ENCODE measurements at places on chromosomes 6 and 20.

- DNase-seq = no peak
Observed at GRCh38 chr6:119296036-119297035, 53.2 kb downstream of the MAN1A1 start.

DNA sequence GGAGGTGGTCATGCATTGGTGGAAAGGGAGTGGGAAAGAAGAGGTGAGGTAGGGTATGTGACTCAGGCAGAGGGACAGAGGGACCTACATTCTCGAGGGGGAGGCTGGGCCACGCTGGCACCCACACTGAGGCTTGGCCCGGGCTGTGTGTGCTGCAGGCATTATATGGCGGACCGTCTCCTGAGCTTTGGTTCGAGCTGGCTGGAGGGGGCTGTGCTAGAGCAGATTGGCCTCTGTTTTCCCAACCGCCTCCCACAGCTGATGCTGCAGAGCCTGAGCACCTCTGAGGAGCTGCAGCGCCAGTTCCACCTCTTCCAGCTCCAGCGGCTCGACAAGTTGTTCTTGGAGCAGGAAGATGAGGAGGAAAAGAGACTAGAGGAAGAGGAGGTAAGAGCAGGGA lies 23.4 kb downstream of the DNPH1 start:
- DNase-seq = no peak

GRCh38 chr20:51758978-51759544 lies 9.1 kb downstream of the ATP9A start:
- no peak for DNase-seq

DNA sequence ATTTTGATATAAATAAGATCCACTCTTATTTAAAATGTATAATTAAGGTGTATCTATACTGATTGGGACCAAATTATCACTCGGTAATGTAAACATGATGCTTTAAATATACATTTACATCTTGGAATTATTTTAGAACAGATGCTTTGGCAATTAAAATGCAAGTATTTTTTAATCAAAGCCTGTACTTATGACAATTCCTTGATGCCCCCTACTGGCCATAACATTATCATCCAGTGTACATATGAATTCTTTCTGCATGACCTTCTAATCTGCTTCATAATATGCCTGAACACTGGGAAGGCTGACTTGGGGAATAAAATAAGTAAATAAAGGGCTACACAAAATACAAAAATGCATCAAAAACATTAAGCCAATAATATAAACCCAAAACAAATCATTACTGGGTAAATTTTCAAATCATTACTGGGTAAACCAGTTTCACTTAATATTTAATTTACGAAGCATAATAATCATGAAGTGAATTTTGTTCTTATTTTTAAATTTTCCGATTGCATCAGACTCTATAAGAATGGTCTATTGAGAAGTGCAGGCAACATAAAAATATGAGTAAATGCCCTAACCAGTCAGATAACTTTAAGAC lies 65.1 kb downstream of the CGA start:
- DNase-seq = peak; percentile 22

GRCh38 chr6:69988458-69989126 lies 122.2 kb downstream of the COL19A1 start:
- DNase-seq = no peak

DNA sequence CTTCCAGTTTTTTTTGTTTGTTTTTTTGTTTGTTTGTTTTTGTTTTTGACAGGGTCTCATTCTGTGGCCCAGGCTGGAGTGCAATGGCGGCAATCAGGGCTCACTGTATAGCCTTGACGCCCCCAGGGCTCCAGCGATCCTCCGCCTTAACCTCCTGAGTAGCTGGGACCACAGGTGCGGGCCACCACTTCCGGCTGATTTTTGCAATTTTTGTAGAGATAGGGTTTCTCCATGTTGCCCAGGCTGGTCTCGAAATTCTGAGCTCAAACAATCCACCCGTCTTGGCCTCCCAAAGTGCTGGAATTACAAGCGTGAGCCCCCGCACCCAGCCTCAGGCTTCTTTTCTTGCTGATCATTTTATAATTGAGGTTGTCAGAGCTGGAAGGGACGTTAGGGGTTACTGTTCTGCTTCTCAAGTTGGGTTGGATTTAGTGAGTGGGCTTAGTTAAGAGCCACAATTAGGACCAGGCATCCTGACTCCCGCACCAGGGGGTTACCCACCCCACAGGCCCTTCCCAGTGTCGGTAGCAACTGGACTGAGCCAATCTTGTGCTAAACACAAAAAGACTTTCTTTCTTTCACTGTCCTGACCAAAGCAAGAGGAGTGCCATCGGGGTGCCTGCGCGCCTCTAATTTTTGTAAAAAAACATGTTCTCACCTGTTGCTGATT lies 13.1 kb upstream of the ZSCAN9 start:
- DNase-seq = peak; percentile 38

- DNase-seq = no peak
Observed at GRCh38 chr6:130529569-130530149, 163.8 kb downstream of the TMEM200A start.

DNA sequence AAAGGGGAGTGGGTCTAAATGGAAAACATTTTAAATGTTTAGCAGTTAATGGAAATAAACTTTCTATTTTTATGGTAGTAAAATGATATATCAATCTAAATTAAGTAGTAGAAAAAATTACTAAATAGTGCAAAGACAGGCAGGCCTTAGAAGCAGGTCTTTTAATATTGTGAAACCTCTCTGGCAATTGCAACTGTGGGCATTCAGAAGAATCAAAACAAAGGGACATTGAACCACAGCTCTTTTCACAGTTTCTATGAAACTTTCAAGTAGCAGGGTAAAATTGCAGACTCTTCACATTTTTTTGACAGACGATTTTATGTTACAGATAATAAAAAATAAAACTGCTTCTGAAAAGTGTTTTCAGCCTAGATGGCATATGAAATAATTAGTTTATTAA lies 533.7 kb downstream of the BCKDHB start:
- no peak for DNase-seq

- DNase-seq = peak; percentile 28
Observed at GRCh38 chr20:20837574-20838021, 125.2 kb upstream of the RALGAPA2 start.

GRCh38 chr20:22248051-22248667 lies 336.2 kb downstream of the FOXA2 start:
- DNase-seq = no peak

GRCh38 chr20:24163506-24163905 lies 174.9 kb upstream of the GGTLC1 start:
- no peak for DNase-seq

- no peak for DNase-seq
Observed at GRCh38 chr6:138285800-138286199, 67.5 kb upstream of the PBOV1 start.

DNA sequence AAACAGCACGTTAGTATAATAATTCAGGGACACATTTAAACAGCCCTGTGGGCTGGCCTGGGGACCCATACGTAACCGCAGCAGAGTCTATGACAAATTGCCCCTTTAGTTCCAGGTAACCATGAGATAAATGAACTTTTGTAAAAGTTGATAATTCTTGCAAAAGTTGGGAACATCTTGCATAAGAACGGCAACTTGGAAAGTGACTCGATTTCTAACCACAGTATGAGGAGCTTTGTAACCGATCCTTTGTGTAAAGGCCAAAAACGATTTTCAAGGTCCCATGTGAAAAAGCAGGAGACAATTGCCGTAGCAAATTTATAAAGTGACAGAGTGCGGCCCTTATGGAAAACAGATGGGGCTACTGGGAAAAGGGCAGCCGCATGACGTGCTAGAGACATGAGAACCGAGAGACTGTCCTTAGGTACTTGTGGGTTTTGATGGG lies 81.6 kb downstream of the PSMG4 start:
- no peak for DNase-seq

DNA sequence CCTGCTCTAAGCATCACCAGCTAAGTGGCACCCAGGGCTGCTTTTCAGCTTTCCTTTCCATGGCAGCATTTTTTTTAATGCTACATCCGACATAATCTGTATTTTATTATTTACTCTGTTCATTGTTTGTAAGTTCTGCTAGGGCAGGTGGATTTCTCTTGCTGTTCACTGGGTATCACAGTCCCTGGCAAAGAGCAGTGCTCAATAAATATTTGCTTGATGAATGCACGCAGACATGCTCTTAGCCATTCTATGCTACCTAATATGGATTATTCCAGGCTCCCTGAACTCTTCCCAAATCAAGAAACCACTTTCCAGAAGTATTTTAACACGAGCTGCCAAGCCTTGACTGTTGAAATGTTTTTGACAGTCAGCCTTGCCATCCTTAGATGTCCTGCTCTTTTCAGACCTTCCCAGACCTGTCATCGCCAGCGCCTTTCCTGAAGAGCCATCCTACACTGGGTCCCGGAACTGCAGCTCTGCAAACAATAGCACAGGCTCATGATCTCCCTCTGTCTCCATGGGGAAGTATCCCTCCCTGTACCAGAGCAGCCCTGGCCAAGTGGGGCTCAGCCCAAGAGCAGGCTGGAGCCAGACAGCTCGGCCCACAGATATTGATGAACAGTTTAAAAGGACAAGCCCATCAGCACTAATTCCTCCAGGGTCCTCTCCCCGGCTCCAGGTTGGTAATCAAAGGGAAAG lies 136.5 kb upstream of the CDH4 start:
- DNase-seq = no peak

DNA sequence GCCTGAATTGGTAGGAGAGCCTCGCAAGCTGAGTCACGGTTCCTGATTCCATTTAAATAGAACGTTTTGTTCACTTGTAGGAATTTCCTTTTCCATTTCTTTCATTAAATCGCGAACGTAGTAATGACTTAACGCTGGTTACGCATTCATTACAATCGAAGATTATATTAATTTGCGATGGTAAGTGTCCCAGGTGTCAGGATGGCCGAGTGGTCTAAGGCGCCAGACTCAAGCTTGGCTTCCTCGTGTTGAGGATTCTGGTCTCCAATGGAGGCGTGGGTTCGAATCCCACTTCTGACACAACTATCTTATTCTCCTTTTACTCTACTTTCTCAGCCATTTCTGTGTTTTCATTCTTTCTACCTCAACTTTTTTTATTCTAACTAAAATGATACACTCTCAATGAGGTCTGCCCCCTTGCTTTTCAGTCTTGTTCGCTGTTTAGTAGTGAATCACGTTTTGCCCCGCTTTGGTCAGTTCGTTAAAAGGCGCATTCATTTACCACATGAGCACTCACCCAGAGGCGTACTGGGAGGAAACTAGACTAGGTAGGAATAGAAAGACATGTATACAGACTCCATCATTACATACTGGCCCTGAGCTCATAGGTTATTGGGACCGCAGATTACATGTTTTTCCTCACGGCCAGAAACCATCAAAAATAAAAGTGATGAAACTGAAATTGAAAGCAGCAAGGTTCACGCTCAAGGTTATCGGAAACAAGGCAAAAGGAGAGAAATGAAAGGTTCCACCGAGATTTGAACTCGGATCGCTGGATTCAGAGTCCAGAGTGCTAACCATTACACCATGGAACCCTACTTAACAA lies 17.3 kb upstream of the TRIM27 start:
- peak; percentile 59 for DNase-seq

GRCh38 chr6:3321042-3321441 lies 62.3 kb downstream of the PSMG4 start:
- DNase-seq = no peak

- DNase-seq = no peak
Observed at GRCh38 chr6:143647191-143647590, 30.6 kb upstream of the PHACTR2 start.

GRCh38 chr6:41735427-41736185 lies at the start of gene TFEB:
TFEB (minus strand) TSS chr6:41735608; CDS start chr6:41691213, 44,395 bp downstream.
- peak; percentile 95 for DNase-seq

DNA sequence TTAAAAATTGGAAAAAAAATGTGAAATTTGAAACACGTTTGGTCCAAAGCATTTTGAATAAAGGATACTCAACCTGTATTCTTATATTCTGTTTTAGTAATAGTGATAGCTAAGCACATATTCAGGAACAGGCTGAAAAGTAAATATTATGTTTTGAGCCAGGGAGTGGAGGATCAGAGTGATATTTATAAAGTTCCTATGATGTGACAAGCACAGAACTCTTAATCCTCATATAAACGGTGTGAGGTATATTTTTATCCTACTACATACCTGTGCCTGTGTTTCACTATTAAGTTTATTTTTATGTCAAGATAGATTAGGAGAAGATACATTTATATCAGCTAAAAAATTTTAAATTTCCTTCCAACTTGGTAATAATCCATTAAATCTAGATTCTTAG lies 225.5 kb downstream of the EPHA7 start:
- DNase-seq = no peak

DNA sequence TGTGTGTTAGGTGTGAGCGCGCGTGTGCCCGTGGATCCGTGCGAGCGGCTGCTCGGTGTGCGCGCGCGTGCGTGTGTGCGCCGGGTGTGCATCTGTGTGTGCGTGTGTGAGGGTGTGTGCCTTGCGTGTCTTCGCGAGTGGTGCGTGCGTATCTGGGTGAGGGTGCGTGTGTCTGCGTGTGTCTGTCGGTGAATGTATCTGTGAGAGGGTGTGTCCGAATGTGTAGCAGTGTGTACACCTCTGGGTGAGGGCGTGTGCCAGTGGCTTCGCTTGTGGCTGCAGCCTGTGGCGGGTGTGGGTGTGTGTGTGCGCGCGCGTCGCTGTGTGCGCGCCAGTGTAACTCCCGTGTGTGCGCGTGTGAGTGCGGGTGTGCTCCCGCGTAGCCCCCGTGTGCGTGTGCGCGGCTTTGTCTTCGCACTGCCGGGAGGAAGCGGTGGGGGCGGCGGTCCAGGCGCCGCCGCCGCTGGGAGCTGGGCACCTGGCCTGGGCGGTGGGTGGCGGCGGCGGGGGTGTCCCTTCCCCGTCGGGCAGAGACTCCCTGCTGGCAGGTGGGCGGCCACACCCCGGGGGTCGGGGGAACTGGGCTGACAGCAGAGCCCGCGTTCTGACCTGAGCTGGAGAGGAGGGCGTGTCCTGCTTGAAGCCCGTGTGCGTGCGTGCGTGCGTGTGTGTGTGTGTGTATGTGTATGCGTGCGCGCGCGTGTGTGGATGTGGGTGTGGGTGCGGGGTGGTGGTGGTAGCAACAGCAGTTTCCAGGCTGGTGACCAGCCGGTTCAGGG lies 61.3 kb upstream of the EPB41L1 start:
- DNase-seq = peak; percentile 13

- no peak for DNase-seq
Observed at GRCh38 chr6:36053878-36054277, 26.3 kb downstream of the MAPK14 start.

GRCh38 chr6:138833816-138834539 lies 38.1 kb downstream of the ECT2L start:
- DNase-seq = no peak

DNA sequence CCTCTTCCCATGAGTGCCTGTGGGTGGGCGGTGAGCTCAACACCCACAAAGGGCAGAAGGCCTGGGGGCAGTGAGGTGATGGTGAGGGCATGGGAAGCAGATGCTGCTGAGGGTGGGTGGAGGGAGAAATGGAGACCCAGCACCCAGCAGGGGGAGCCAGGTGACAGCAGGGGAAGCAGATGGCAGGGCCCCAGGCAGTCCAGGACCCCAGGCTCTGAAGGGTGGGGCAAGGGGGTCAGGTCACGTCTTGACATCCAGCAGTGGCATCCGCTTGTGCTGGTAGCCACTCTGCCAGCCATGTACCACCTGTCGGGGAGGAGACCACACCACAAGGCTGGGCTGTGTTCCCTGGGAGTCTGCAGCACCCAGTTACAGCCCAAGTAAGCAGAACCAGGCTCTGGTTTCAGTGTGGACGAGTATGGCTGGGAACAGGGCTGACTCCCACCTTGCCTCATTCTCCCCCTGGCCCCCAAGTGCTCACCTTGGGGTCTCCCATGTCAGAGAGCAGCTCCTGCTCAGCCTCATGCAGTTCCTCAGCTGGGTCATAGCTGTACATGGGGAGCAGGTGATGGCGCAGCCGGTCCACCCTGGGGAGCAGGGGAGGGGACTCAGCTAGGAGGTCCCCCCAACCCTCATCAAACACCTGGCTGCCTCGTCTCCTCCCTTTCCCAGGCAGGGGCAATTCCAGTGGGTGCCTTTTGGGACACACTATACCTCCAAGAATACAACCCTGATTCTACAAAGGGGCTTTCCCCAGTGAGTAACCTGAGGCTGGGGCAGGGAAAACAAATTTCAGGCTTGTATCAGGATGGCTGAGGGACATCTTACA lies 2.0 kb downstream of the SMIM29 start:
- DNase-seq = no peak

All from CD8-positive, alpha-beta T cell (primary cell).